Activated CD8-positive, alpha-beta memory T cell treated with anti-CD3 and anti-CD28 coated beads for 4 hours (primary cell): ENCODE measurements at places on chromosomes 5 and 9.

- DNase-seq, result no peak
Observed at GRCh38 chr9:2967766-2968165, 123.9 kb upstream of the PUM3 start.

DNA sequence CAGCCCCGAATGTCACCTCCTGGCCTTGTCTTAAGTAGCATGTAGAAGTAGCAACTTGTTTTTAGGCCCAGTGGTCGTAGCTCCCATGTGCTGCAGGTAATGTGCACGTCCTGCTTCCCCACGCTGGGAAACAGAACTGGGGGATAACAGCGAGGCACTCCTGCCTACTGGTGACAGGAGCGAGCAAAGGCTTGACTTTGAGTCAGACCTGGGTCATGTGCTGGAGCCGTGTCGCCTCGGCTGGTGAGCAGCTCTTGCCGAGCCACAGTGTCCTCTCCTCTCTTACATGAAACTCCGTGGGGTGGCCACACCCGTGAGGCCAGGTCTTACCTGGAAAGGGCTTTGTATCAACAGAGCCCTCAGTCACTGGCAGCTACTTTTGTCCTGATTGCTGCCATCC lies 17.5 kb upstream of the POMT1 start:
- no peak for DNase-seq

GRCh38 chr5:108260117-108260857 lies 121.6 kb downstream of the FBXL17 start:
- peak; percentile 27 for DNase-seq

- DNase-seq, result no peak
Observed at GRCh38 chr5:83752700-83753099, 32.0 kb upstream of the HAPLN1 start.

GRCh38 chr9:131020862-131021261 lies 11.9 kb downstream of the LAMC3 start:
- no peak for DNase-seq

GRCh38 chr5:33641744-33642505 lies 201.2 kb downstream of the TARS1 start:
- no peak for DNase-seq

DNA sequence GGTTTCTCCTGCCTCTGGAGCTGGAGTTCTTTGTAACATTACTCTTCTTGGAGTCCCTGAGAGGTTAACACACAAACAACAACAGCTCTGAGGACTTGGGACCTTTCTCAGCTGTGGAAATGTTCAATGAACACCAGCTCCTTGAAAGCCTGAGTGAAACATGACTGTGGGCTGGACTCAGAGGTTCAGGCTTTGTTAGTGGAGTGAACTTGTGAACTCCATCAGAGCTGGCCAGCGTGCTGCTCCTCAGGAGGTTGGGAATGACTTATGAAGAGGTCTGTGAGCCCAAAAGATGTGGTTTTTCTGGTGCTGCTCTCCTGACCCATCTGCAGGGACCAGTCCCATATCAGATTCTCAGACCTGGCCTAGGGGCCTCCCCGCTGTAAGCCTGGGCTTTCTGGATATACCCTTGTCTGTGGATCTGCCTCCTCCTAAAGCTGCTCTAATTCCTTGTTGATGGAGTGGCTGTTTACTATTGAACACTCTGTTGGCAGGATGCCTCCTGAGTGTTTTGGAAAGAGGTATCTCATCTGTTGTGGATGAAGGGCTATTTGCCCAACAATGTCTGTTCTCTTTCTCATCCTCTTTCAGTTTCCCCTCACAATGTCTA lies 170.0 kb upstream of the GDNF start:
- no peak for DNase-seq

GRCh38 chr5:39131210-39132127 lies 57.3 kb upstream of the RICTOR start:
- DNase-seq, result no peak

GRCh38 chr9:136564379-136564988 lies 18.6 kb upstream of the NOTCH1 start:
- no peak for DNase-seq

DNA sequence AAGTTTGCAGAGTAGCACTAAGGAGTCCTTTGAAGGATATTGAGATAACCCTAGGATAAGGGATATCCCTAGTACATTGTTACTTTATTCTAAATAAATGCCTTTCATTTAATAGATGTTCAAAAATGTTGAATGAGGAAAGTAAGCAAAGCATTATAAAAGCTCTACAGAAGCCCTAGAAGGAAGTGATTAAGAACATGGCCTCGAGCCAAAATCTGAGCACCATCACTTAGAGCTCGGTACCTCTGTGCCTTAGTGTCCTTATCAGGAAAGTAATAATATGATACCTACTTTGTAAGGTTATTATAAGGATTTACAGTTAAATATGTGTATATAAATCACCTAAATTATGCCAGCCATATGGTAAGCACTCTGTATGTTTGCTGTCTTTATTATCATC lies 242.6 kb downstream of the KIAA0825 start:
- DNase-seq, result no peak

DNA sequence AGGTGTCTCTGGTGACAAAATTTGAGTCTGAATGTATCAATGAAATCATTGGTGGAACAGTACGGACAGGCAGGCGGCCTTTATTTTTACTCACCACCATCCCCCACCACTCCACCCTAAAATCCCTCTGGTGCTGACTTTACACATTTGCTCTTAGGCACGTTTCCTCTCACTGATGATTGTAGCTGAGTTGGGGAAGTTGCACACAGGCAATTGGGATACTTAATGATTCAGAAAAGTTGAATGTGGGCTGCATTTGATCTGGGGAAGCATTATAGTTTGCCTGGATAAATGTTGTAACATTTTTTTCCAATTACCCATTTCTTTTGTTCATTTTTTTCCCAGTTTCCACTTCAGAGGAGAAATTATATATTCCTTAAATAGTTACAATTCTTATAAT lies 658.4 kb downstream of the TLR4 start:
- DNase-seq, result no peak

DNA sequence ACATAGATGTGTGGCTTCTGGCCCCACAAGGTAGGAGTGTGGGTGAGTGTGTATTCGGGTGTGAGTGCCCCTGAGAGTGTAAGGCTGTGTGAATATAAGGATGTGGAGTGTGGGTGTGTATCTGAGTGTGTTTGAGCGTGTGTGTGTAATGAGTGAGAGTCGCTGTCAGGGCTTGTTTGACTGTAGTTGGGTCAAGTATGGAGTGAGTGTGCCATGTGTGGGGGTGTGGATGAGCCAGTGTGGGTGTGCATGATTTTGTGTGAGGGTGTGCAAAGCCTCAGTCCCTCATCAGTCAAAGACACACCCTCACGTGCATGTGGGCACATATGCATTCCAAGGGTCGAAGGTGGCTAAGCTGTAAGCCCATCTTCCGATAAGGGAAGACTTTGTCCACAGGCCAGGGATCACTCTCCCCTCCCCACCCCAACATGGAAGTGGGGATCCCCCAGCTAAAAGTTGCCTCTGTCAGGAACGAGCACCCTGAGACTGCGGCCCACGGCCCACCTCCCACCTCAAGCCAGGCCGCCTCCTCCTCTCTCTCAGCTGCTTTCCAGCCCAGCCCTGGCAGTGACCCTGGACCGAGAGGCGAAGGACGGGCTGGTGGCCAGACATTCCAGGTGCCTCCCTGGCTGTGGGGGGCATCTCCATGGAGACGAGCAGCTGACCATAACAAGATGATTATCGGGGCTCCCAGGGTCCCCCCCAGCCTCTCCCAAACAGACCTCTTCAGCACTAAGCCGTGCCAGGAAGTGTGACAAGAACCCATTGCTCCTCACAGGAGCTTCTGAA lies 12.9 kb downstream of the AQP3 start:
- no peak for DNase-seq

- no peak for DNase-seq
Observed at GRCh38 chr9:121598167-121598964, 53.1 kb upstream of the DAB2IP start.

DNA sequence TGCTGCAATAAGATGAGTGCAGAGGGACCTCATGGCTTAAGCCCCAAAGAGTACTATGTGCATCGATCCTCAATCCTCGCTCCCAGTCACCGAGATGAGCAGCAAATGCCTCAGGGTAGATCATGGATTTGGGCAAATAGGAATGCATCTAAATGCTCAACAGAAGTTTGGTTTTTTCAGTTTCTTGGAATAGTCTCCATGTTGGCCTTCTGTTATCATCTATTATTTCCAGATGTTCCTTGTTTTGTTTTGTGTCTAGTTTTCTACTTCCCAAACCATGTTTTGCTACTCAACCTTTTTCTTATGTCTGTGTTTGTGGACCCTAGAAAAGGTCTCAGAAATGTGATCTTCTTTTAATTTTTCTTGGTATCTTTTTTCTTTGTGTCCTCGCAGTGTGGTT lies 43.5 kb upstream of the RASGRF2 start:
- no peak for DNase-seq

DNA sequence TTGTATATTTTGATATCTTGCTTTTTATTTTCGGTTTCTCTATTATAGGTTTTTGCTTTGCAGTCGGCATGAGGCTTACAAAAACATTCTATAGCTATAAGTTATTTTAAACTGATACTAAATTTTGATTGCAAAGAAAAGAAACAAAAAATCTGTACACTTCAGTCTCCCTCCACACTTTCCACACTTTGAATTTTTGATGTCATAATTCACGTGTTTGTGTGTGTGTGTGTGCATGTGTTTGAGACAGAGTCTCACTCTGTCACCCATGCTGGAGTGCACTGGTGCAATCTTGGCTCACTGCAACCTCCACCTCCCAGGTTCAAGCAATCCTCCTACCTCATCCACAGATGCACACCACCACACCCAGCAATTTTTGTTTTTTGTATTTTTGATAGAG lies 124.9 kb downstream of the MRPS30 start:
- no peak for DNase-seq

DNA sequence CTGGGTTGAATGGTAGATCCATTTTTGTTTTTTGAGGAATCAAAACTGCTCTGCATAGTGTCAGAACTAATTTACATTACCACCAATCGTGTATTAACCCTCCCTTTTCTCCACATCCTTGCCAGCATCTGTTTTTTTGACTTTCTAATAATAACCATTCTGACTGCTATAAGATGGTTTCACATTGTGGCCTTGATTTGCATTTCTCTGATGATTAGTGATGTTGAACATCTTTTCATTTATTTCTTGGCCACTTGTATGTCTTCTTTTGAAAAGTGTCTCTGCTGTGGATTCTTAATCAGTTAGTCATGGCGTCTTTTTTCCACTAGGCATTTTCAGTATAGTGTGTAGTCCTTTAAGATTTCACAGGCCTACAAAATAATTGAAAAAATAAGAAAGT lies 2144.3 kb upstream of the C9orf72 start:
- DNase-seq, result no peak

DNA sequence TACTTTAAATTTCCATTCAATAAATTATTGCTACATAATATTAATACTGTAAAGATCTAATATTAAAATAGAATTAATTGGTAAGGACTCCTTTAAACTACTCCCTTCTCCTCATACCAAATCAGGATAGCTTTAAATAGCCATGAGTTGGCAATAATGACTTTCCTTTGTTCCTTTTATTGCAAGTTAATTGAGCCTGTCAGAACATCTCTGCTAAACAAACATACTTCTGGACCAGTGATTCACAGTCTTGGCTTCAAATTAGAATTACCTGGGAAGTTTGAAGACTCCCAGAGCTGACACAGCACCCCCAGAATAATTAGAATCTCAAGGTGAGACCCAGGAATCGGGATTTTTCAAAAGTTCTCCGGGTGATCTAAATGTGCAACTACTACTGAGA lies 18.7 kb downstream of the C5orf58 start:
- DNase-seq, result no peak

DNA sequence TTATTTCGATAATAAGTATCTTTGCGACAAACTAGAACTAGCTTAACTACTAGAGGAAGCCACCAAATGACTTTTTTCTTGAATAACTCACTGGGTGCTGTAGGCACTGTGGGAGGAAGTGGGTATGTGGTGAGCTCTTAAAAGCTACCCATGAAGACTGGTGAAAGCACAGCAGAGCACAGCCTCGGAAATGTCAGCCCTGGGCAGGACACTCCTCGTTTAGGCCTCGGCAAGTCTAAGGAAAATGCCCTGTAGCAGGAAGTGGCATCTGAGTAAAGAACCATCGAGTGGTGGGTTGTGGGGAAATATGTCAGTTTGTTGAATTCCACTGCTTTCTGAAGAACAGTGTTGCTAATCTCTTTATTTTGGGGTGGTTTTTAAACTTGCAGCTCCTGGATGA lies 44.0 kb upstream of the NCS1 start:
- peak; percentile 71 for DNase-seq

GRCh38 chr9:136546697-136547501 lies 1.1 kb upstream of the NOTCH1 start:
- DNase-seq, result no peak

DNA sequence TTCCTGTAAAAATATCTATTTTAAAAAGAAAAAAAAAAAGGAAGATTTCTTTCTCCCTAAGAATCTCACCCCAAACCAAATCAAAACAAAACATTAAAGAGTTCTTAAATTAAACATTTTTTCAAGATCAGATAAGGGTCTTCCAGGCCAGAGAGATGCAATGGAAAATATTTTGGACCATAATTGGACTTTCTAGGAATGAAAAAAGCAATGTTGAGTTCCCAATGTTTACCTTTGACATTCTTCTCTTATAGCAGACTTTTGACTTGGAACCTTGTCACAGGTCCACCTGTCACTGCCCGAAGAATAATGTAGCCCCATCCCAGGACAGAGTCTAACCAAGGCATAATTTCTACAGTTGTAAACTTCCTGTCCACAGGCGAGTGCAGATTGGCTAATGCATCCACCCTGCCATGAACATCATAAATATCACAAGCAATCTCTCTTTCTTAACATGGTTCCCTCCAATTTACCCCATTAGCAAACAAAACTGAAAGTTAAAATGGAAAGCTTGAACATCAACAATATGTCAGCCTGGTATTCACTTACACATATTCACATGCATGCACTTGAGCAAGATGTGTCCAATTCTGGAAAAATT lies 121.7 kb upstream of the ZNF366 start:
- DNase-seq, result no peak

- no peak for DNase-seq
Observed at GRCh38 chr9:104905931-104906330, 22.0 kb downstream of the ABCA1 start.

GRCh38 chr5:30390095-30390494 lies 803.4 kb upstream of the CDH6 start:
- no peak for DNase-seq

DNA sequence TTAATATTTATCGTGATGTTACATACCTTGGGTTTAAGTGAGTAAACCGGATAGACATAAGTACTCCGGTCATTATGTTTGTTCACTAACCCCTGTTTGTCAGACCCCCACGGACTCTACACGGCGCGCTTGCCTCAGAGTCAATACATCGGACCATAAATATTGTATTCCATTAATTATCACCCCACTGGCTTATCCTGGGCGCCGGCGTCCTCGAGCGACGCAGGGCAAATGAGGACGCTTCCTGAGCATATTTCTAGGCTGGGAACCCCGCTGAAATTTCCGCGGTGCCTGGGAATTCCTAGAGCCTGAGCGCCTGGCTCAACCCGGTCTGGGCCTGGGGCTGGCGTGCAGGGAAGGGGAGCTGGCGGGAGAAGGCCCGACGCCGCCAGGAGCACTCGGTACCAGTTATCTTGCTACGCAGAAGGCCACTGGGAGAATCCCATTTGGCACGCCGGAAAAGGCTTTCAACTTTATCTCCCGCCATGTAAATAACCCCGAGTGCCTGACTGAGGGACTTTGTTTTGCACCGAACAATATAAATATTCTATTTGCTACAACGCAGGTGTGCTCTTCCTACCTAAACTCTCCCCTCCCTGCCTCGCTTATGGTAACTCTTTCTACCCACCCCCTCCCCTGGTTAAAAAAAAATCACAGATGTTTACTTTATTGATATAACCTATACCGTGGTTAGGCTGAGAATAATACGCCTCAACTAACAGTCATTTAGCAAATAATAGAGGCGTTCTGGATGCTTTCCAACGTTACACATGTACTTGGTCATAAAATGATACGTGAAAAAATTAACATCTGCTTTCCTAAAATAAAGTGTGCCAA lies 19.4 kb downstream of the NR2F1 start:
- DNase-seq, result no peak
